Right atrium auricular region (tissue), 2 donors: ENCODE measurements at places on chromosomes 6 and 20.

- no peak for DNase-seq
Measured at GRCh38 chr6:38261626-38262025, 378.1 kb downstream of the BTBD9 start.

GRCh38 chr20:52867305-52867704 lies 104.9 kb upstream of the TSHZ2 start:
- DNase-seq, result no peak

DNA sequence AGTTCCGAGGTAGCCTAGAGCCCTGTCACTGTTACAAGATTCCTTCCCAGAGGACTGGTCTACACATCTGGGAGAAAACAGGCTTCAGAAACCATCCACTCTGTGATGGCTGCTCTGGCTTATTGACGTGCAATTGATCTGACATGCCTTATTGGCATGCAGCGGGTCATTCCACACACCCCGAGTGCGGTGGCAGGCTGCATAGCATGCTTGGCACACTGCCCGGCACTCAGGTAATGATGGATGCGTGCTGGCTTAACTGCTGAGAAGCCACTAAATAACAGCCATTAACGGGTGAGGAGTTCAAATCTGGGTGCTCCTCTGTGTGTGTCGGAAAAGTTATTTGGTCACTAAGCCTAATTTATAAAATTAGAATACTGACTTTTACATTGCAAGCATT lies 67.9 kb upstream of the CDH4 start:
- DNase-seq, result no peak

- DNase-seq, result no peak
Measured at GRCh38 chr6:106247293-106247692, 78.3 kb downstream of the ATG5 start.

GRCh38 chr20:19661717-19662636 lies 96.1 kb upstream of the RIN2 start:
- peak; percentile 85 for DNase-seq

DNA sequence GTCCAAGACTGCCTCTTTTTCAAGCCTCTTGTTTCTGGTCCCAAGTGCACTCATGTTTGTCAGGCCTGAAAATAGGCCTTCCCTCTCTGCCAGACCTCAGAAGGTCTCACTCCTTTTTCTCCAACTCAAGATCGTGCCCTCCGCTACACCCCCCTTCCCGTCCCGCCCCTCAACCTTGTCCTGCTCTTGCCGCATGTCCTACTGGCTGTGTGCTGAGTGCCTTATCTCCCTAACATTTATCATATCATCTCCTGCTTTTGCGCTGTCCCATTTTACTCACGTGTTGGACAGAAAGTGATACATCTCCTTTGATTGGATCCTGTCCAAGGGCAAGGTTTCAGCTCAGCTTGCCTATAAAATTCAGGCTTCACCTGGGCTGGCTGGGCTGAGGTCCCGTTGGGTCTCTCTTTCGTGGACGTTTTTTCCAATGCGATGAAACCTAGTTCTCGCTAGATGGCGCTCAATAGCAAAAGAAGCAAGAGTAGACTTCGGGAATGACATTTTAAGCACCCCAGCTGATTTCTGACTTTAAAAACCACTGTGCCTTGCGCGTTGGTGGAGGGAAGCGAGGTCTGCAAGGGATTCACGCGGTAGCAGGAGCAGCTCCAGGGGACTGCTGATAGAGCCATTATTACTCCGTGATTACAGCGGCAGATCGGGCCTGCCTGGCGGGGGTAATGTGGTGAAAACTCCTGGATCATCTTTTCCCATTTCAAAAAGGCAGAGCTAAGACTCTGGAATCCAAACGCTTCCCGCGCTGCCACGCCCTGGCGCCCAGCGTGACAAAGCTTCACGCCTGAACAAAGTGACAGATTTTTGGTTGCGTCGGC lies 137.6 kb downstream of the IMPG1 start:
- DNase-seq, result no peak
